Stimulated activated CD8-positive, alpha-beta memory T cell treated with anti-CD3 and anti-CD28 coated beads, Interleukin-7, amount 100 ng/mL, for 1 hour (primary cell): ENCODE measurements at places on chromosomes 2 and 18.

GRCh38 chr18:3248658-3249359, 1.2 kb downstream of the MYL12A start:
- DNase-seq = no peak

GRCh38 chr2:136219963-136220362, 102.0 kb upstream of the CXCR4 start:
- no peak for DNase-seq

GRCh38 chr2:198763793-198764192, 693.9 kb downstream of the SATB2 start:
- no peak for DNase-seq

DNA sequence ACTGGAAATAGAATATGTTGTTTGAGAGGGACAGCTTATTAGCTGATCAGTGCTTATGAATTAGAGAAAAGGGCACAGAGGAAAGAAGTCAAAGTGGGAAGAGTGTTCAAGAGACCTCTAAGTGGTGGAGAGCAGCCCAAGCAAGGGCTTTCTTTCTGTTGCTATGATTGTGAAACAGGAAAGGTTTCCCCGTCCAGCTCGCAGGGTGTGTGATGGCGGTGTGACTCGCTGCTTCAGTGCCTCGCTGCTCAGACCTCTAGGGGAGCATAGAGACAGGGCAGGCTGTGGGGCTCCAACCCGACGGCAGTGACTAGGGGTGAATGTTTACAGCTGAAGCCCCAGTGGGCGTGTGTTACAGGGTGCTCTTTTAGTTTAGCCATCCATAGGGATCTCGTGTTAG, 166.5 kb upstream of the COPS8 start:
- no peak for DNase-seq

DNA sequence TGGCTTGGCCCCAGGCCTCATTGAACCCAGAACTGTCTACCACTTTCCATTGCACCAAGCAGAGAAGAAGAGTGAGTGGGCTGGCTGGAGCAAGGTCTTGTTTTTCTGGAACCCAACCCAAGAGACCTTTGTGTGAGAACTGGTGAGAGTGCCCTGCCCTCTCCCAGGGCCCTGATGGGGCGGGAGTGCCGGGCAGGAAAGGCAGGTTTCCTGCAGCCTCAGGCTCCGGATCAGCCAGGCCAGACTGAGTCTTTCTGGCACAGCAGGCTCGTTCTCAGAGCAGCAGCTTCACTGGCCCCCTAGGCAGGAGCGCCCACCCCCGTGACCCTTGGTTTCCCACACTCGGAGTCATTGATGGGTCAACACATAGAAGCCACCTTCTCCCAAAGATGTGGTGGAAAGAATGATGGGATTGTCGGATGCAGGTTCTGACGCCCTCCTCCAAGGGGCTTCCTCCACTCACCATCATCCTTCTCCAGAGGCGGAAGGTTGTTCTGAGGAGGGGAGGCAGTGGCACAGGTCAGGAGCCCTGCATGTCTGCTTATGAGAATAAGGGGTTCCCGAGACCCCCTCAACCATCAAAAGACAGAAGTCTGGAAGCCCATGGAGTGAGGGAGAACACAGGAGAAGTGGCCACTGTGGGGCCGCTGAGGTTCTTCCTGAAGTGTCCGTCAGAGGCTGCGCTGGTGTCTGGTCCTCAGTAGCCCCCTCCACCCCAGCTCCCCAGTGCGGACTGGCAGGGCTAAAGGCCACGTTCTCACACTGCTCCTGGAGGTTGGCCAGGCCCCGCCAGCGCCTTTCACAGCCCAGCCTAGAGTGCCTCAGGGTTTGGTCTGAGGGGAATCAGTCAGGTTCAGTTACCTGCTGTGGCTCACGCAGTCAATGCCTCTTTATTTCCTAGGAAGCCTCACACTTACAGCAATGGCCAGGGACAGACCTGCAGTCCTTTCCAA, 62.8 kb upstream of the LAPTM4A start:
- no peak for DNase-seq

GRCh38 chr18:62187543-62188510, 772 bp downstream of the RELCH start:
- DNase-seq = no peak

DNA sequence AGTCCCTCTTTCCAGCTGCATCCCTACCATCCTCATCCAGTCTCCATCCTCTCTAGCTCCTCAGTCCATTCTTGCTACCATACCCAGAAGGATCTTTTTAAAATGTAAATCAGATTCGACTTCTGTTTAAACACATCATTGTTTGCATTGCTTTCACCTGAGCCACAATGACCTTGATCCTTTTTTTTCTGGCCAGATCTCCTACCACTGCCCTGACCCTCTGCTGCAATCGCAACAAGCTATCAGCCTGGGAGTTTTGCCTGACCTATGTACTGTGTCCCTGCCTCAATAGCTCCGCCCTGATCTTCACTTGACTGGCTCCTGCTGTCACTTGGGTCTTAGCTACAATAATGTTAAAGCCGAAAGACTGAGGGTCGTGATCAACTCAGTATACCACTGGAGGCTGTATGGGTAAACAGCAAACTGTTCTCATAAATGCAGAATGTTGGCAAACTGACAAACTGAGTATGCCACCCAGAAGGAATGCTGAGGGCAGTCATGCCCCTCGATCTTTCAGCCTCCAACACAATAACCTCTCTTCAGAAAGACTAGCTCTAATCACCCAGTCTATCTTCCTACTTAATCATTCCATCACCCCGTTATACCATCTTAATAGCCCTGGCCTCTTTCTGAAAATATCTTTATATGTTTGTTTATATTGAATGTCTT, 2.6 kb upstream of the RBM43 start:
- DNase-seq = no peak

DNA sequence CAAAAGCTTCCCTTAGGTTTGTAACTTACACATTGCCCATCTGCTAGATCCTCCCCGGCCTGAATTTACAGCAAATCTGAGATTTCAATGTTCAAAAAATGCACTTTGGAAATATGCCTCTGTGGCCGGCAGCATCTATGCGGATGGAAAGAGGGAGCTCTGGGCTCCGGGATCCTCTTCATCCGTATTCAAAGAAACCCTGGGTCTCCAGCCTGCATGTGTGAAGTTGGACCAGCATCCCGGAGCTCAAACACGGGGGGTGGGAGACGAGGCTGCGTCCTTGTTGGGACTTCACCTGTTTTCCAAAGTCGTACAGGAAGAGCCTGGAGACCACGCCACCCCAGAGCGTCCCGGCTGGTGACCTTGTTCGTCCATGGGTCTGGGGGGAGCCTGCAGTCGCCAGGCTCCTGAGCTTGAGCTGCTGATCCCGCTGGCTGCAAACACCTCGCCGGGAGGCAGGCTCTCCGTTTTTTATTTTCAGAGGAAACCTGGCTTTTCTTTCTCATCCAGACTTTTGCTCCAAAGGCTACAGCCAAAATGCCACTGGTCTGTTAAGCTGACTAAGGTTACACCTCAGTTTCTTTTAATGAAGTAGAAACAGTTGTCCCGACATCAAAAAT, 77.4 kb downstream of the PTGR3 start:
- no peak for DNase-seq

GRCh38 chr18:48099481-48100164, 169.2 kb upstream of the SMAD2 start:
- no peak for DNase-seq

GRCh38 chr2:221574231-221574570, 2.1 kb upstream of the EPHA4 start:
- no peak for DNase-seq

GRCh38 chr2:149000158-149000938, 38.2 kb upstream of the LYPD6B start:
- DNase-seq = no peak

- no peak for DNase-seq
Observed at GRCh38 chr2:146890491-146890890, 954.3 kb upstream of the ACVR2A start.

DNA sequence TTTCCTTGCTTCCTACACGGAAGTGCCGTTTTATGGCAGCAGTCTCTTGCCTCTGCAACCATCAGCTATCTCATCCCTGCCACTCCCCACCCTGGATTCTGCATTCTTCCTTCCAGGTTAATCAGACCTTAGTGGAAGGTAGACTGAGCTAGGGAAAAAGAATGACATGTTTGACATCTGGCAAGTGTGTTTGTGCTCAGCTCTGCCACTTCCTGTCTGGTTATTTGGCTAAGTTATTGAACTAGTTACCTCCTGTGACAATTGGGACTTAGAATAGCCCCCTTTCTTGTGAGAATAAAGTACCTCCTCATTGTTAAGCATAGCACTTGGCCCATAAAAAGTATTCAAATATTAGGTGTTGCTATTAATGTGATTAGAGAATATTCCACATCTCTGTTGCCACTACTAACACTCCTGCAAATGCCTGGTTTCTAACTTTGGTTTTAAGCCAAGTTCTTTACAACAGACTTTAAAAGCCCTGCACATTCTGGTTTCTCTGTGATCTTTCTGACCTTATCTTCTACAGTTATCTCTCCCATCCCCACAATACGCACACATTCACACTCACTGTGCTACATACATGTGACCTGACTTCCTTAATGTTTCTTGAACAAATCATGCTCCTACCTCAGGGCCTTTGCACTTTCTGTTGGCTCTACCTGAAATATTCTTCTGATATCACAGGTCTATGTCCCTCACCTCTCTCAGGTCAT, 10.8 kb upstream of the MAPRE2 start:
- no peak for DNase-seq

GRCh38 chr2:4465671-4466070, 762.3 kb downstream of the DCDC2C start:
- DNase-seq = no peak

- no peak for DNase-seq
Observed at GRCh38 chr2:30232801-30233130, 1.4 kb downstream of the LBH start.

DNA sequence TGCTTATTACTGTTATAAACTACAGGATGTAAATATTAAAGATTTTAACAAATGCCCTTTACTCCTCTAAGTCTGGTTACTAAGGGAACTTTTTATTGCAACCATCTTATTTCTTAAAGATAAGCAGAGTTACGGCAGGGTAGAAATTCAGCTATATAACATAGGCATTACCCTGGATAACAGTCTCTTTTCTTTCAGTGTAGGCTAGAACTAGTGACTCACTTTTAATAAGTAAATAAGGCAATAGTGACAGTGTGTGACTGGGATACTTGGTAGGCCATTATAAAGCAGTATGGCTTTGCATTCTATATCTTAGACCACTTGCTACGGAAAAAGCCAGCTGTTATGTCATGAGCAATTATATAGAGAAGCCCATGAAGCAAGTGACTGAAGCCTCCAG, 1041.0 kb upstream of the NRXN1 start:
- DNase-seq = no peak

- no peak for DNase-seq
Observed at GRCh38 chr2:169713331-169713730, 19.1 kb downstream of the PHOSPHO2 start.

DNA sequence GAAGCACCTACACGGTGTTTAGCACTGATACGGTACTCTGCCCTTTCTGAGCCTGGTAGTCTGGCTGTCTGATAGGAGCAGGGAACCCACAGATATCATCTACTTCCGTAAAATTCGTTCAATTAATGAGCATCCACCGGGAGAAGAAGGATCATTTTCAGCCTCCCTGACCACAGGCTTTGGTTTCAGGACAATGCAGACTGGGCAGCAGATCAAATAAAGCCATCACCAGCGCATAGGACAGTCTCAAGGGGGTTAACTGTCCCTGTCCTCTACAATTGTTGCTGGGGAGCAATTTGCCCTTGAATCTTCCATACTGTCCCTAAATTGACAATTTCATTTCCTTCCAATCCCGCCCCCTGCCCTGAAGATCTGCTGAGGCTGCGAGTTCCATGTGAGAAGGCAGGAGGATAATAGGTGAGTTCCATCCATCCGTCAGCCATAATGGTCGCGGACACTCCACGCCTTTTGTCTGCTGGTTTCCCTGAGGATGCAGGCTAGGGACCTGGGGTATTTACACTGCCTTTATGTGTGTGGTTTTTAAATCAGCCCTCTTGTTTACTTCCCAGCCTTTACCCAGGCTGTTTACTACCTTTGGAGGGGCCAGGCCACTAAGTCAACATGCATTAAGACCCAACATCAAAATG, 110.0 kb downstream of the MYCN start:
- no peak for DNase-seq

- no peak for DNase-seq
Observed at GRCh38 chr2:113720167-113720566, 36.3 kb downstream of the SLC35F5 start.

- no peak for DNase-seq
Observed at GRCh38 chr2:144707736-144708326, 187.9 kb upstream of the ZEB2 start.

DNA sequence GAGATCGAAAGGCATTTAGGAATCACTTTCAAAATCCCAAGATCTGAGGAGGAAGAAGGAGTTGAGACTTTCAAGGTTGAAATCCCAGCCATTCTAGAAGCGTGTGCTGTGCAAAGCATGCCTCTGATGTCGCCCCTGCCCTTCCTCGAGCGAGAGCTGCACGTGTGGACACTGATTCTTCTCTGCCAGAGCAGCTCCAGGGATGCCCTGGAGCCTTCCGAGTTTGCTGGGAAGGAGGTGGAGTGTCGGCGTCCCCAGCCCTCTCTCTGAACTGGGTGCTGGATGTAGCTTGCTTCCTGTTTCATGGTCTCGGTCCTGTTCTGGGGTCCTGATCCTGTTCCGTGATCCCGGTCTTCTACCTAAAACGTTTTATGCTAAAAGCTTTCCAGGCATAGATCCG, 76.1 kb downstream of the TWIST2 start:
- no peak for DNase-seq

GRCh38 chr2:172053486-172053885, 31.8 kb upstream of the DLX1 start:
- no peak for DNase-seq

GRCh38 chr18:54947091-54947490, 12.2 kb downstream of the CCDC68 start:
- no peak for DNase-seq

DNA sequence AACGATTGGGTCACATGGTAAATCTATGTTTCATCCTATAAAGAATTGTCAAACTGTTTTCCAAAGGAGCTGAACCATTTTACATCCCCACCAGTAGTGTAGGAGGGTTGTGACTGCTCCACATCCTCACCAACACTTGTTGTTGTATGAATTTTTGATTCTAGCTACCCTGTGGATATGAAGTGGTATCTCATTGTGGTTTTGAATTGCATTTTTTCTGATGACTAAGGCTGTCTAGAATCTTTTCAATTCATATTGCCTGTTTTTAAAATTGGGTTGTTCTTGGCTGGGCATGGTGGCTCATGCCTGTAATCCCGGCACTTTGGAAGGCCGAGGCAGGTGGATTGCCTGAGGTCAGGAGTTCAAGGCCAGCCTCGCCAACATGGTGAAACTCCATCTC, 44.5 kb downstream of the TXNL1 start:
- no peak for DNase-seq

GRCh38 chr18:3260995-3261372, 949 bp upstream of the MYL12B start:
- DNase-seq = no peak

- DNase-seq = no peak
Observed at GRCh38 chr2:21043744-21044532, at the start of gene APOB. Gene APOB (minus strand): TSS chr2:21044073. CDS start chr2:21043945, 128 bp downstream.

DNA sequence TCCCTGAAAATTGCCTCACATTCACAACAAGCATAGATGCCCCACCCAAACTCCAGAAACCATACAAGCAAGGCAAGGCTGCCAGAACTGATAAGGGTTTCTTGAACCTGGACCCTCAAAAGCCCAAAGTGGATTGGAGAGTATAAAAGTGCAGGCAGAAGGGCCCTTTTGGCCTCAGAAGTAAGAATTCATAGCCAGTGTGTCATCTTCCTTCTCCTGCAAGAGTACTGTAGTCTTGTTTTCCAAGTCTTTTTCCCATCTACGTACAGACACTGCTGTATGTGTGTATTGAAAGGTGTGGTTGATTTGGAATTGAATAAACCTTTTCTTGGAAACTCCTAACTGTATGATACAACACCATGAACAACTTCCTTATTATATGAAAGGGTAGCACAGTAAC, 46.8 kb downstream of the ZC3H15 start:
- no peak for DNase-seq

- DNase-seq = no peak
Observed at GRCh38 chr18:76999077-76999476, 133.5 kb downstream of the MBP start.
